Activated T-cell treated with anti-CD3 and anti-CD28 coated beads for 1 hour (primary cell): ENCODE measurements at places on chromosomes 6 and 20.

- no peak for DNase-seq
Observed at GRCh38 chr6:129525055-129525454, 184.9 kb downstream of the ARHGAP18 start.

- DNase-seq: no peak
Observed at GRCh38 chr20:63625771-63626423, 1.0 kb downstream of the GMEB2 start.

DNA sequence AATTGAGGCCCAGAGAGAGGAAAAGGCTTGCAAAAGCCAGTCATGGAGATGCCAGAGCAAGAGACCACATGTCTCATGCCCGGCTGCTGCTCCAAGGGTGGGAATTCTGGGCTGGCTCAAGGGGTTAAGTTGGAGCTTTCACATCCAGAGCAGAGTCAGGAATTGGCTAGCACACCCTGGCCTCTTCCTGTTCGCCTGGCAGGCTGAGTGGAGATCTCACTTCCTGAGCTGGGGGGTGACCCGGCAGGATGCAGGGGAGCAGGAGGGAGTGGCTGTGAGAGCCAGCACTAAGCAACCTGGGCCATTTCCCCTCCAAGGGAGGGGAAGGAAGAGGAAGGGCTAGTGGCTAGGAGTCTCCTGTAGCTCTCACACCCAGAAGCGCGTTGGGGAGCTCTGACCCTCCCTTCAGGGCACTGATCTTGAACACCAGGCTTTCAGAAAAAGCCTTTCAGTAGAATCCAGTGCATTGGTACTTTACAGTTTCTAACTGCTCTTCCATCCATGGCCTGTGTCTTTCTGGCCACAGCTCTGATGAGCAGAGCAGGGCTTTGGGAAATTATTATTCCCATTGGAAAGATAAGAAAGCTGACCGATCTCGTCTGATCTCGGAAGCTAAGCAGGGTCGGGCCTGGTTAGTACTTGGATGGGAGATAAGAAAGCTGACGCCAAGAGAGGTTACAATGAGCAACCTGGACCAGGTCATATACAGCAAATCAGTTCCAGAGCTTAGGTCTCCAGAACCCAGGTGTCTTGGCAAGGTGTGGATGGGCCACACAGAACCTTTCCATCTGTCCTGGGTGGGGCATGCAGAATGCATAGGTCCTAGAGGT is 2.2 kb upstream of the CCM2L start:
- no peak for DNase-seq

DNA sequence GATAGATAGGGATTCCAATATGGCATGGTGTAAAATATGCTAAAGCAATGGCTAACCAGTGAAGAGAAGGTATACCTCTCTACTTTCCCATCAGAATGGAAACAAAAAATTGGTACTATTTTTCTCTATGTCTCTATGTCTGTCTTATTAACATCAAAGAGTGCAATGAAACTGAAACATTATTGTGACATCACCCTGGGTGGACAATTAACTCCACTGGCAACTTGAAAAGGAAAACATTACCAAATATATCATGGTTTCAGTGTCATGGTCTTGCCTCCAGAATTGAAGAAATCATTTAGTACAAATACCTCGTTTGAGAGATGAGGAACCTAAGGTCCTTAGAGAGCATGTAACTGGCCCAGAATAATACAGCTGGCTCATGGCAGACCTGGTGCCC is 1132.5 kb upstream of the MAP3K7 start:
- no peak for DNase-seq

DNA sequence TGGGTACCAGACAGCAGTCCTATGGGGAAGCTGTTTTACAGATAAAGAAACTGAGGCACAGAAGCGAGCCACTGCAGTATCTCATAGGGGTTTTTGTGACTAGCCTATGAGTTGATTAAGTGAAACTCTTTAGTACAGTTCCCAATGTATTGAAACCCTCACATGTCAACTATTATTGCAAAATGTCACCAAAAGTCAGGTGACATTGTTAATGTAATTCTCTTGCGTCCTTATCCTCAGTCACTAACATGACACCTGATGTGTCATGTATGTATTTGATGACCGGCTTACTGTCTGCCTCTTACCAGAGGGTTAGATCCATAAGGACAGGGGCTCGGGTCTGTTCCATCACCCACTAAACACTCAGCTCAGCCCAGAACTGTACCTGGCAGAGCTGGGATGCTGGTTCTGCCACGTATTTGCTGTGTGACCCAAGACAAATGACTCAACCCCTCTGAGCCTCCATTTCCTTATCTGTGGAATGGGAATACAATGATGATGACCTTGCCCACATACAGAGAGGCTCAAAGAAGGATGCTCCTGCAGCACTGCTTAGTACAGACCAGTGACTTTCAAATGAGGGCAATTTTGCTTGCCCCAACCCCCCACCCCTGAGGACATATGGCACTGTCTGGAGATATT is 32.9 kb downstream of the PREX1 start:
- no peak for DNase-seq

DNA sequence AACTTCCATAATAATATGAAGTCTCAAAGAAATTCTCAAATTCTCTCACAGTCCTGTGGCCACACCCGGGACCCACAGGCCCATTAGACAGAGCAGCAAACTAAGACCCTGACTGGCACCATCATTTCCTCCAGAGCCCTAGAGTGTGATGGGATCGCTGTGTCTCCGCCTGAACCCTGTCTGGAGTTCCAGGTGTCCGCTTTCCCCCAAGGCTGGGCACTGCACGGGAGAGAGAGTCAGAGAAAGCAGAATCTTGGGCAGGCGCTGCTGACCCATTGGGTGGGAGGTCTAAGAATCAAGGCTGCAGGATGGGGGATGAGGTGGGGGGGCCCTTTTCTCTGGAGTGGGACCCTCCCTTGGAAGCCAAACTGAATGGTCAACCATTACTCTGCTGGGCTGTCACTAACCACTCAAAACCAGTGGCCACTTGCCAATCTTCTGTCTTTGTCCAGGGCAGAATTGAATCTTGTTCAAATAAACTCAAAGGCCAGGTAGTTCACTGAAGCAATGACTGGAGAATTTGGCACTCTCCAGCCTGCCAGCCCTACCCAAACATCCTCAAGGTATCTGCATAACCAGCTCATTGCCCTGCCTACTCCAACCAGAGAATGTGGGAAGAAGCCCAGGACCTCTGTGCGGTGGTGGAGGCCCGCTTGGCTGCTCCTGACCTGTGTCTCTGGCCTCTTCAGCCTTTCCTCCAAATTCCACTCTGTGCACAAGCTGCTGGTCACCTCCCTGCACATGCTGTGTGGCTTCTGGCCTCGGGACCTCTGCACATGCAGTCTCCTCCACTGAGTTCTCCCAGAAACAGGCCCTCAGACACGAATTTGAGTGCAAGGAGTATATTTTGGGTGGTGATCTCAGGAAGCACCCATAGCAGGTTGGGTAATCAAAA is 141.1 kb downstream of the CEBPB start:
- DNase-seq: no peak

- no peak for DNase-seq
Observed at GRCh38 chr6:167336844-167337630, 12.2 kb downstream of the TTLL2 start.

GRCh38 chr6:138517635-138518034 is 18.3 kb upstream of the NHSL1 start:
- DNase-seq: peak; percentile 32

DNA sequence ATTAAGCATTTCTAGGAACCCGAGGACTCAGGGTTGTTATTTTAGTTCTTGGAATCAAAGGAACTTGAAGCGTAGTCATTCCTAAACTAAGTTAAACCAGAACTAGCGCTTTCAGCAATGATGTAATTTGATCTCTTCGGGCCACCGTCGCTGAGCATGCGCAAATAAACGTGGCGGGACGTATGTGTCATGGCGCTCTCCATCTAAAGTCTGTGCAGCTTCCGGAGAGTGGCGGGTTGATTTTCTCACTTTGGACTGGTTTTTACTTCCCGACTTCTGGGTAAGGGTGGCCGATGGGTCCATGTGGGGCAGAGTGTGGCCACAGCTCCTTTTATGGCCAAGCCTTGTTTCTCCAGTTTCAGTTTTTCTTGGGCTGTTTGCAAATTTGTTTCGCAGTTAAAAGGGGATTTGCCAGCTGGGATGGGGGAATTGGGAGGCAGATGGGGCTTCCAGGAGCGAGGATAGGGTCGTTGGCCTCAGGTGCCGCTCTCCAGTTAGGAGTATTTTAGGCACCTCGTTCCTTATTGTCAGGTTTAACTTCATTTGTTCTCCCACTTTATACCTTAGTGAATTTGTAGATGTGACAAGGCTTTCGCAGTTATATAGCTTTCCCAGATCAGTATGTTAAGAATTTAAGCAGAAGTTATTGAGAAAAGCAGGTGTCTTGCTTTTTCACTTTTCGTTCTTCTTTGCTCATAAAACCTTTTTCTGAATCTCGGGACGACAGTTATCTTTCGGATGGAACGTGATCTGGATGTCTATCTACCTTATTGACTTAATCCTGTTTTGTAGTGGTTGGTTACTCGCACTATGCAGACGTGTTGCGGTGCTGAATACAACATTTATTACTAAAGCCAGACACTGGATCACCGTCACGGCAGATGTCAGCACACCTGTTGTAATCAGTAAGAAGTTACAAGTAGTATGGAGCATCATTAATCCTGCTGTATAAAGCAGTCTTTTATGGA is at the start of gene CDKAL1:
CDKAL1 (plus strand) TSS at position 163 of the 968 bp plus-strand sequence. CDS start 11,894 bp downstream, outside the sequence.
- DNase-seq: peak; percentile 82

GRCh38 chr20:52761867-52762266 is 210.3 kb upstream of the TSHZ2 start:
- no peak for DNase-seq

DNA sequence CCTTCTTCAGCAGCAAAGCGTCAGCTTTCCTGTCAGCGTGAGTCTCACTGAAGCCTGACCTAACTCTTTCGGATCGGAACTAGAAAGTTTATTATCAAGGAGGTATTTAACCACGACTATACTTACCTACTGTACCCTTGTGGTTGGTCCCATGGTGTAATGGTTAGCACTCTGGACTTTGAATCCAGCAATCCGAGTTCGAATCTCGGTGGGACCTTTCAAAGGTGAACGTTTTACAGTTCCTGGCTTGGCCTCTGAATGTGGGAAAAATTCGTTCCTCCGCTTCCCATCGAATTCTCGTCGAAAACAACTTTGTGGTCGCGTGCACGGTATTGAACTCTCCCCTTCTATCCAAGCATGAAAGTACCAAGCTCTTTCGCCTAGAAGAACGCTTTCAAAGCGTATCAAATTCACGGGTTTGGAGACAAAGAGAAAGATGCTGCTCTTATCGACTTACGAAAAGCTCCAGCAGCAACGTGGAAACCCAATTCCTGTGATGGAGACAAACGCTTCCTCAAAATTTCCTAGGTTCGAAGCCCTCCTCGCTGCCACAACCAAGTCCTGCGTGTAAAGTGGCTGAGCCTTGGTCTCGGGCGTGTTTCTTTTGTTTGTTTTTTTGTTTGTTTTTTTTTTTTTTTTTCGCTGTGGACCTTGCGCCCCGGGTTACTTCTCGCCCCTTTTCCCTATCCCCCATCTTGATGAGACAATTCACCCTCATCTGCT is 63.7 kb downstream of the GPX5 start:
- no peak for DNase-seq

DNA sequence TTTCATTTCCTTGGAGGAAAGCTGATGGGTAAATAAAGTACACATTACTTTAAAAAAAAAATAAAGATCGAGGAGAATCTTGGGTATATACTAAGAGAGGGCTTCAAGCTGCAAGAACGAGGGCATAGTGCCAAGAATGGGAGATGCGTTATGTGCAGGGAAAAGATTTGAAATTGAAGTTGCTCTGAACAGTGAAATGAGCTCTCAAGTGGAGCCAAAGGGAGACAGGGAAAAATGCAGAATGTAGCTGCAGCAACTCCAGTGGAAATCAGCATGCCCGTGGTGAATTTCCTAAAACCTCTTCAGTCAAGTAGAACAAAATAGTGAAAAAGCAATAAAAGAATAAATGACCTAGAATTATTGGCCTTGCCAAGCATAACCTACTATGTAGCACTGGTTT is 11.4 kb upstream of the COL9A1 start:
- DNase-seq: no peak

DNA sequence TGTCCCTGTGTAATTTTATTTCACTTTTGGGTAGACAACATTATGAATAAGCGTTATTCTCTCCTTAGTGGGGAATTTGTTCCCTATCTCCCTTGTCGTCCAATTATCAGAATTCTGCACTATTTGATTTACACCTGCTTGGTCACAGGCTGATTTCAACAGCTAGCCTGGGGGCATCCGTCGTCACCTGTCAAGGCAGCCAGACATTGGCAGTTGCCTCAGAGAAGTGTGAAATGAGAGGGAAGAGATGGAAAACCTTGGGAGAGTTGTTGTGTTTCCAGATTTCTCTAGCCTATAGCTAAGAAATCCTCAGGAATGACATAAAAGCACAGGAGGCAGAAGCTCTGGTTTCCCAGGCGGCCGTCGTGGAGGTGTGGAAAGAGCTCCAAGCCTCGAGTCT is 891 bp upstream of the GHRH start:
- DNase-seq: no peak

GRCh38 chr20:3042625-3043024 is 797 bp upstream of the GNRH2 start:
- DNase-seq: no peak

- no peak for DNase-seq
Observed at GRCh38 chr6:20732896-20733295, 198.6 kb downstream of the CDKAL1 start.

DNA sequence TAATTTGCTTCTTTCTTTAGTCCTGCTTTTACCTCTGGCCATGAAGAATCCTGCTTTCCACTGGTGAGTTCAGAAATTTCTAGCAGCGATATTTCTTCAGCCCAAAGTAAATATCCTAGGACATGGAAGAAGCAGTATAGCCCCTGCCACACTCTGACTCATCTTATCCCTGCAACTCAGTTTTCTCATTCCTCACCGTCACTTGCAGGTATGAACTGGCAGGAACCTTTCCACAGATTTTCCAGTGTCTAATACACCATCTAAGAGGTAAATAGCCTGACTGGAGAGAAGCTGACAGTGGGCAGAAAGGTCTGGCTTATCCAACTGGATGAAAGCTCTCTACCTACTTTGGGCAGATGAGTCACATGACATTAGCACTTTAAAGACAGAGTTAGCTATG is 816.7 kb upstream of the FLRT3 start:
- no peak for DNase-seq

DNA sequence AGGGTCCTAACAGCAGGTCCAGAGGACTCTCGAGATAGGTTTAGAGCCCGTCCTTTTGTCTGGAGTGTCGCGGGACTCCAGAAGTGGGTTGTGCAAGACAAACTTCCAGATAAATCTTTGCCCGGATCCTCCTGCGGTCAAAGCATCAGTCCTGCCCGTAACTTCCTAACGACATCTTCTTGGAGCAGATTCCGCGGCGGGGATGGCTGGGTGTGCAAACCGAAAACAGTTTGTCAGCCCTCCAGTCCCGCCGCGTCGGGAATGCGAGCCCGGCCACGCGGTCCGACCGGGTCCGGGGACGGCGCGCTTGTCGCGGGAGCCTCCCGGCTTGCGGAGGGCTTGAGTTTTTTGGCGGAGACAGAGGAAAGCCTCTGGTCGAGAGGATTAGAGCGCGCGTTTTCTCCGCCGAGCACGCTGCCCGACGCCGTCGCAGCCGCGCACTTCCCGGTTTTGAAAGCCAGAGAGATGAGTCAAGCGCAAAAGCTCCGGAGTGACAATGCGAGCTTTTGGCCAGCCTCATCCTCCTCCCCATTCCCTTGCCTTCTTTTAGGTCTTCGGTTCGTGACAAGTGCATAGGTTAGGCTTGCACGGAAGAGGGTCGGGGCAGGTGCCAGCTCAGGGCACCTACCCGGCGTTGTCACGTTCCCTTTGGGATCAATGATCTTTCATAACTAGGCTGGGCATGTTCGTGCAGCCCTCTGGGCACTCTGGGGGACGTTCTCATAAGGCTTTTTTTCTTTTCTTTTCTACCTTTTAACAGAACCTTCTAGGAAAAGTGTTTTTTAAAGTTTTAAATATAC is 91.3 kb upstream of the PRDM1 start:
- peak; percentile 33 for DNase-seq
